Effector memory CD4-positive, alpha-beta T cell (primary cell): ENCODE measurements at places on chromosomes 1 and 21.

DNA sequence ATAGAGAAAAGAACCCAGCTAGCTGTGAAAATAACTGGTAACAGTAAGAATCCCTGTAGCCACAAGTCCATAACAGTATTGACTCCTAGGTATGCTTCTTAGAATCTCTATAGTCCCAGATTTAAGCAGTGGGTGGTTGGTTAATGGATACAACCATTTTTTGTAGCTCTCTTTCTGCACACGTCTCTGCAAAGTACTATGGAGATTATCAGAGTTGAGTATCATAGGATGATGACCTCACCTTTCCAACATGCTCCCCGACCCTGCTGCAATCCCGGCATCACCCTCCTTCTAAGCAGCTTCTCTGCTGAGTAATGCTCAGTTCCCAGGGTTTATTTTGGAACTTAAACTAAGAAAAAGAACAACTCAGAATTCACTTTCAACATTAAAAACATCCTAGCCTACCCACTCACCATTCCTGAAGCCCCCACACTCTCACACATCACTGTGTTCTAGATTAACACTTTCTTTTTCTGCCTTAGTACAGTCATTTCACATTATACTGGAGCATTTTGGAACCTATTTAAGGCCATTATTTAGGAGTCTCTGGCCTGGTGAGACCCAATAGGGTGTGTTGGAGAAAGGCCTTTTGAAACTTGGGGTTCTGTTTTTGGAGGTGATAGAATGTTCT lies 2.7 kb downstream of the MLLT11 start:
- no peak for DNase-seq

GRCh38 chr1:111370871-111371270 lies 56.7 kb downstream of the OVGP1 start:
- no peak for DNase-seq

DNA sequence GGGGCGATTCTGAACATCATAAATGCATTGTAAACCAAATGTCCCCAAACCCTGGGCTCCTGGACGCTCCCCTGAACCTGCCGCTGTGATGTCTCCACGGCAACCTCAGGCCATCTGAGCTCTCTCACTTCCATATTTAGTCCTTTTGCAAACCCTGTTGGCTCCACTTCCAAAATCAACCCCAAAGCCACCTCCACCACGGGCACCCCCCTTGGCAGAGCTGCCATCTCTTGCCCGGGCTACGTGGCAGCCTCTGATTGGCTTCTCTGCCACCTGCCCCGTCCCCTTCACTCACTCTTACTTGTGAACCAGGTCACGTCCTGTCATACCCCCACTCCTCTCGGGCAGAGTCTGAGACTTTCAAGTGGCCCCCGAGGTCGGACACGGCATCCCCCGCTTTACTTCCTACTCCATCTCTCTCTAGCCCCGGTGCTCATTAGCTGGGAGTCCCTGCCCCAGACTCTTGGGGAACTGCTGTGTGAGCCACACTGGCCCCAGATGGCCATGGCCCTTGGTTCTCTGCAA lies 15.8 kb downstream of the PRXL2B start:
- DNase-seq: no peak

- no peak for DNase-seq
These were observed 59.5 kb upstream of the EFHD2 start for GRCh38 chr1:15350151-15350550.

DNA sequence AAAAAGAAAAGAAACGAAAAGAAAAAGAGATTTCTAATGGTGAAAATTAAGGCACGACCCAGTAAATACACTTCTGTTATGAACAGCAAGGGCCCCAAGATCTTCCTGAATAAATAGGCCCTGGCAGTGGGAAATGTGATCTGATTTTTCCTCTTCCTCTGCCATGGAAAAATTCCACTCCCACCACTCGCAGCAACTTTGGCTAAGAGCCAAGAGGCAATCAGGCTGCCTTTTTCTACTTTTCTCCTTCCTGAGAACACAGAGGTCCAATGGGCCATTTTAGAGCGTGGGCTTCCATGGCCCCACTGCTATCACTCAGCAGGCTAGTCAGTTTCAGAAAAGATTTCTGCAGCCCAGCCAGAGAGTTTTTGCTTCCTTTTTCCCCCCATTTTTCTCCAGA lies 33.7 kb upstream of the AK4 start:
- DNase-seq: no peak

DNA sequence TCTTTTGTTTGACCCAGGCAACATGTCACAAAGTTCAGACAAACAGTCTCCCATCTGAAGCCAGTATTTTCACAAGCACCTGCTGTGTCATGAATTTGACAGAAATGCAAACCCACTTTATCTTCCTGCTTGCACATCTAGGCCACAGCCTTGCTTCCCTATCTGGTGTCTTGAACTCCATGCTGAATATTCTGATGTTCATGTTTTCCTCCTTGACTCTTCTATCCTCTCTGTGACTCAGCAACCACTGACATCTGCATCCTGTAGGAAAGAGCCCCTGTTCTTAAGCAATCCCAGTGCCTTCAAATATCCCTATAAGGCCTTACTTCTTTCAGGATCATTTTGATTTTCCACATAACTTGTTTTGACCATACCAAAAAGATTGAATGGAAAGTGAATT lies 6.5 kb downstream of the CD55 start:
- DNase-seq: no peak

DNA sequence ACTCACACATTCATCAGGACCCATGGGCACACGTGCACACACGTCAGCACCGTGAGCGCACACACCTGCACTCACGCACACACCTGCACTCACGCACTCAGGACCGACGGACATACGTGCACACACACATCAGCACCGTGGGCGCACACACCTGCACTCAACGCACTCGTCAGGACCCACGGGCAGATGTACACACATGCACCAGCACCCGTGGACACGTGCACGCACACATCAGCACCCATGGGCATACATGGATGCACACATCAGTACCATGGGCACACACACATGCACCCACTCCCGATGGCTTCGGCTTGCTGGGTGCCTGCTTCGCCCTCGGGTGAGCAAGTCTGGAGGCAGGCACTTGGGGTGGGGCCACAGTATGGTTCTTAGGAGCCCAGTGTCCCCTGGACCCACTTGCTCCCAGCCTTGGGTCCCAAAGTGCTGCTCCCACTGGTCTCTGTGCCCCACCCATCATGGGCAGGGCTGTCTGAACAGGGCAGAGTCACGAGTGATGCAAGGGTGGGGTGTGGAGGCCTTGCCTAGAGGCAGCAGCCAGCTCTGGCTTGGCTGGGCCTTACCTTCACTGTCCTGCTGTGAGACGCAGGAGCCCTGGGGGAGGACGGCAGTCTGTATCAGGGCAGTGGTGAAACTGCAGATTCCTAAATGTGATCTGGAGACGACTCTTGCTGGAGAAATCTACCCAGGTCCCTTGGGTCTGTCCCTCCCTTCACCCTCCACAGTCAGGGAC lies 49.8 kb downstream of the SKI start:
- DNase-seq: no peak

DNA sequence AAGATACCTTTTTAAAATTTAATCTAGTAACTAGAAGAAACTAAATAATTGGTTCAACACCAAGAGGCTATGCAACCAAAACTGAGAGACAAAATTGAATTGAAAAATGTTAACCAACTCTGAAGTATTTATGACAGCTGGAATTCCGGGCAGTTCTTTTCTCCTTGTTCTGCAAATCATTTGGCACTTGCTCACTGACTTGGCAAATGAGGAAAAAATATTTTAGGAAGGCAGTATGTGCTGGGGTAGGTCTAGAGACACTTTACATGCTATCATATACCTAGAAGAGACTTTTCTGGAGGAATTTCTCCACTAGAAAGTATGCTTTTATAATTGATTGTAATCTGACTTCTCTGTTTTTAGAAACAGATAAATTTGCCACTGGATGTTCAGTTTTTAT lies 22.1 kb upstream of the SH3D21 start:
- DNase-seq: no peak

GRCh38 chr21:38455403-38455802 lies 42.9 kb downstream of the ERG start:
- DNase-seq: no peak

DNA sequence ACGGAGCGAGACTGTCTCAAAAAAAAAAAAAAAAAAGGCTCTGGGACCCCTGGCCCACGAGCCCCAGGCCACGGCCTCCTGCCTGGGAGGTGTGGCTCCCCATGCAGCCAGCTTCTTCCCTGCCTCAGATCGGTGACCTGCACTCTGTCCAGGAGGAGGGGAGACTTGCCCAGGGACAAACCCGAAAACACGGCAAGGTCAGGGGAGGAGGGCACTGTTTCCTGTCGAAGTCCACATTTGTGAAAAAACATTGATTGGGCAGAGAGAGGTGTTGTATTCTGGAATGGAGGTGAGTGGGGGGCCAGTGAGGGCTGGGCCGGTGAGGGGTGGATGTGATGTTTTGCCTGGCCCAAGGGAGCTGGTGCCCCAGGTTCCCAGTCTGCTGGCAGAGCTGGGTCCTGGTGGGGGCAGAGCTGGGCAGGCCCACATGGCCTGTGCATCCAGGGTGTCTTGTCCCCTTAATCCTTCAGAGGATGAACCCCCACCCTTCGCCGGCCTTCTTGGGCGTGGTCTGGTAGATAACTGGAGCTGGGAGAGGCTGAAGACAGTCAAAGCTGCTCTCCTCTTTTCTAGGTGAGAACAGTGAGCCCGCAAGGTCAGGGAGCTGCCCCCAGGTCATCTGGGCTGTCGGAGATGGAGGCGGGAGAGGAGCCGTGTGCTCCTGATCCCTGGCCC lies 12.4 kb upstream of the FAAP20 start:
- DNase-seq: no peak

DNA sequence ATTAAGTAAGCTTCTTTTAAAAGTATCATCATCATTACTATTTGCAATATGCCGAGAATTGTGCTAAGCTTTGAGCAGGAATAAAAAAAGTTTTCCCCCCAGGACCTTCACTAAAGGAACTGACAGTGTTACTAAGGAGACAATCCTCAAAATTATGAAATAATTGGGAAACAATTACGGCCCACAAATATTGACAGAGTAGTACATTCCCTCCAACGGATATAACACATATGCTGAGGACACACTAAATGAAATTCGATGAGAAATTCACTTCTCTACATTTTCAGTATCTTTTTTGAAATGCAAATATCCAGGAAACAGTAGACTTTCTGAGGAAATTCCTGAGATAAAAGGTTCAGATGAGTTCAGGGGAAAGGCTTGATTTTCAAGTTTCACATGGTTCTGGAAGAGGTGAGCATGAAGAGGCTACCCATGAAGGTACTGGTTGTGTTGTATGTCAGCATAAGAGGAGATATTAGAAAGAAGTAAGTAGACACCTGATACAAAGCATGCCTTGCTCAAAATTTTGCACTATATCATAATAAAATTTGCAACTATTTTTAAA lies 171.2 kb upstream of the NR5A2 start:
- no peak for DNase-seq

GRCh38 chr1:36803868-36804570 lies 230.3 kb downstream of the GRIK3 start:
- DNase-seq: no peak

DNA sequence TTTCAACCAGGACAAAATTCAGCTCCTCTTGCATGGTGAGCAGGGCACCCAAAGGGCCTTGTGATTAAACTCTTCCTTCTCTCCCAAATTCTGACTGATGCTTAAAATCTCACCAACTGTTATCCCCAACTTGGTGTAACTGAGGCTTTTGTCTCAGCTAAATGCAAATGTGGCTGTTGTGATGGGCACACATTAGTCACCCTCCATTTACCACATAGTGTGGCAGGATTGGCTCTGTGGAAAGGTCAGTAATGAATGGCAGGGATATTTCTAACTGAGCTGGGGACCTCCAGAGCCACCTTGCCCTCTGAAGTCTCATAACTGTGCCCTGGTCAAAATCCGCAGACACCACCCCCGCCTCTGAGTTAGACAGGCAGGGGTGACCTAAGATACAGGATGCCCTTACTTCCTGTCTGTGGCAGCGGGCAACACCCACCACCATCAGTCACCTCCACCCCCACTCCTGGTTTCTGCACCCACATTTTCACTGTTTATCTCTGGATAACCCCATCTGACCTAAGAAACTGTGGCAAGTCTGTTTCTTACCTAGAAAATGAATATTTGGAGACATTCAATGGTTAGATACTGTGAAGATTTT lies 25.4 kb upstream of the RGS16 start:
- peak; percentile 58 for DNase-seq

GRCh38 chr1:111789142-111789541 lies 33.4 kb downstream of the DDX20 start:
- no peak for DNase-seq

GRCh38 chr1:83725735-83726360 lies 273.1 kb downstream of the TTLL7 start:
- DNase-seq: no peak

GRCh38 chr1:75632350-75632949 lies 21.5 kb upstream of the SLC44A5 start:
- DNase-seq: no peak

DNA sequence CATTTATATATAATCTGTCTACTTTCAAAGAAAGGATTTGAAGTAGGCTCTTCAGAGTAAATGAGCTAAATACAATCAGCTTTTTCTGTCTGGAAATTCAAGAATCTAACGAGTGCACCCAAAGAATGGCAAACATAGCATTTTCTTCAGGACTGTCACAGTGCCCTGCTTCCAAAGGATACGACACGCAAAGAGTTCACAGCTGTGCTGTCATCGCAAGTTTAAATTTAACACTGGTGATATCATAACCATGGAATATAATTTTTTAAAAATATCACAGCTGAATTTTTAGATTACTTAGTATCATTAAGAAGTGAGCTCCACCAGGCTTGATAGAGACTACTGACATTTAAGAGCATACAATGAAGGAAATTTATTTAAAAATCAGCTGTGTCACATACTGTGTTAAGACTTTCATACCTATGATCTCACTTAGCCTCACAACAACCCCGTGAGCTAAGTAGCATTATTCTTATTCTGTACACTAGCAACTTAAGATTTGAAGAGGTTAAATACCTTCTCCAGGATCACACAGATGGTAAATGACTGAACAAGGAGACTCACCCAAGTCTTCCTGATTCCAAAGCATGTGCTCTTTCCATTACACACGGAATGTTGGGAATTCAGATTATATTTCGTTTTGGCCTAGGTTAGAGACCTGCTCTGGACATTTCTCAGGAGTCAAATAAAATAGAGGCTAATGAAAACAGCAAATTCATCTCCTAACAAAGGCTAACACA lies 46.2 kb upstream of the PRRX1 start:
- no peak for DNase-seq

DNA sequence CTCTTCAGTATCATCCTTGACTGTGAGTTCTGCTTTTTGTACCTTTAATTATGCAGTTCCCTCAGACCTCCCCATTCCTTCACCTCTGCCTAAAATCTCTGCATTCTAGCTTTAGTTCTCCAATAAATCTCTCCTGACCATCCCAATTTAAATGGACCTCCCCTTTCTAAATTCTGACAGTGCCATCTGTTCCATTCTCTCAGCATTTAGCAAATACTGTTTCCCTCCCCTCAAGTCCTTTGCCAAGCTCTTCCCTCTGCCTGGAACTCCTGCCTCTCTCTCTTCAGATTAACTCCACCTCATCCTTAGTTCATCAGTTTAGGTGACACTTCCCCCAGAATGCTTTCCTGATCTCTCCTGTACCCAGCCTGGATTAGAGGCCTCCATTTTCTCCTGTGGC lies 54.0 kb upstream of the JUN start:
- DNase-seq: no peak
